ENCODE measurements at places on chromosomes 7 and 10.

GRCh38 chr10:98344589-98345038 is 70.4 kb downstream of the PYROXD2 start:
- no peak for DNase-seq

DNA sequence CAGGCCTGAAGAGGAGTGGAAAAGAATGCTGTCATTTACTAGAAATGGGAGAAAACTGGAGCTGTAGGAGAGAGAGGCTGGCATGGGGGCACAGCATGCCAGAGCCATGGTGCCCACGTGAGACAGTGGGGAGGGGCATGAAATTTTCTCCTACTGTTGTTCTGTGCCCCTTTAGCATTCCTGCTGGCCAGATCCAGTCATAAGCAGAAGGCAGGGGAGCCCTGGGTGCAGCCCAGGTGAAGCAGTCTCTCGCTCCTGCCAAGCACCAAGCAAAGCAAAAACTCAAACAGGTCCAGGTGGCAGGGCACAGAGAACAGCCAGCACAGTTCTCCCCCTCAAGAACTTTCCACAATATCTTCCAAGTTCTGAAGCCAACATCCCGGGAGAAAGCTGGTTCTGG is 383.2 kb downstream of the TCERG1L start:
- DNase-seq, result no peak

DNA sequence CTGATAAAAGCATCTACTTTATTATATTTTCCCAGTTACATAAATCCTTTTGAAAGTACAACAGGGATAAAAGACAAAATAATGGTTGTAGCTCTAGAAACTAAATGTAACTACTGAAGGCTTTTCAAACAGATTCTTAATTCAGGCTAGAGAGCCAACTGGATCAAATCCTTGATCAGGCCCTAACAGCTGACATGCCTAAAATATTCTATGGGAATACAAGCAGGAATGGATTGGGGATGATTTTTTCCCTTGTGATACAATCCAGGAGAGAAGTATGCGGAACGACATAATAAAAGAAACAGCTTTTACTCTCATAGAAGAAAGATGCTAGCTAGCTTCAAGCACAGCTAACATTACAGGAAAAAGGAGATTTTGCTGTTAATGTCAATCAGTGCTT is 49.0 kb downstream of the NT5C2 start:
- no peak for DNase-seq

GRCh38 chr7:896346-897075 is 20.2 kb downstream of the GET4 start:
- DNase-seq, result peak; percentile 16

- DNase-seq, result no peak
Measured at GRCh38 chr7:9201928-9202327, 768.5 kb downstream of the NXPH1 start.

- DNase-seq, result no peak
Measured at GRCh38 chr10:17768957-17769356, 17.0 kb downstream of the TMEM236 start.

DNA sequence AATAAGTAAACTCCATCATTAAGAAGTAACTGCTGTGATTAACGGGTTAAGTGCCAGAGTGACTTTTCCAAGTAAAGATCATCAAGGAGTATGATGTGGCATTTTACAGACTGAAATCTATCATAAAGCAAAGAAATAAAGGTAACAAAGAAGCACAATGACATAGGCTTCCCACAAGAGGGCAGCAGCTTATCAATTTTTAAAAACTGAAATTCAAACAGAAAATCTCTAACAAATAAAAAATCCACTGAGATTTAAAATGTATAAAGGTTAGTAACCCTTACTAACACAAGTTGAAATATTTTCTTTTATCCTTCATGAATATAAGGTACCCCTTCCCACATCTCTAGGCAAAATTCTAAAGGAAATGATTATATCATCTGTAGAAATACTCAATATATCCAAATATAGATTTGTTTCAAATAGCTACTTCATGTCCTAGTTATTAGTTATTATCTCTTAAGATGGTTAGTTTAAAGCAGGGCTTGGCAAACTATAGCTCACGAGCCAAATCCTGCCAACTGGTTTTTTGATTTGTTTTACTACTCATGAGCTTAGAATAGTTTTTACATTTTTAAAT is 29.2 kb downstream of the FAM3C start:
- peak; percentile 13 for DNase-seq

- peak; percentile 62 for DNase-seq
Measured at GRCh38 chr10:83806717-83807116, 332.6 kb upstream of the GHITM start.

- DNase-seq, result no peak
Measured at GRCh38 chr10:104472505-104472904, 118.9 kb downstream of the CFAP58 start.

DNA sequence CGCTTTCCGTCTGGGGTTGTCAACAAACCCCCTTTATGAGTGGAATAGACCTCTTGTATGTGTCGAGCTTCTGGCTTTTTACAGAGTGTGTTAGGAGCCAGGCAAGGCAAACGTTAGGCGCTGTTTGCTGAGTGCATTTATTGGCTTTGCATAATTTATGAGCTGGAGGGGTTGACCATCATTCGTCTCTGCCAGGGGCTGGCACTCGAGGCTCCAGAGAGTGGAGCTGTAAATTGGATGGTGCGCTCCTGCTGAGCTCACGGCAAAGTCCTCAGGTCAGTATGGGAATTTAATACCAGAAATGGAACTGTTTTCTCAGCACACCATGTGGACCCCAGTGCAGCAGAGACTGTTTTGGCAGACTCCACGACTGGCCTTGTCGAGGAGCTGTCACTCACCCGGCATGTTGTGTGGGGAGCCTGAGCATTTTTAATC is 699.4 kb upstream of the GALNT17 start:
- no peak for DNase-seq
